ENCODE measurements at places on chromosomes 4 and X. TPM values are rescaled to one million over a fixed set of nuclear protein-coding genes. Genes with fewer than 3 reads are reported as not detected.

The PABPC4L gene
- 0.37 TPM for total RNA-seq

The TGIF2LX gene
- total RNA-seq = not detected

The TMA16 gene
- 12.7 TPM for total RNA-seq

The CHST7 gene
- 8.1 TPM for total RNA-seq

The GALNTL6 gene
- total RNA-seq = 10.2 TPM

The GAGE1 gene
- total RNA-seq = not detected

The GPRASP2 gene
- 62.5 TPM for total RNA-seq

The REPS2 gene
- 104 TPM for total RNA-seq

The HSFX4 gene
- not detected for total RNA-seq

The TMEM47 gene
- 48.4 TPM for total RNA-seq

The ARX gene
- total RNA-seq = 17.6 TPM

The KLHL4 gene
- 17.8 TPM for total RNA-seq

The CYLC1 gene
- total RNA-seq = not detected

The PAGE1 gene
- total RNA-seq = not detected

The POLN gene
- total RNA-seq = 23.7 TPM

The CXCL10 gene
- not detected for total RNA-seq

The MGARP gene
- total RNA-seq = 1.5 TPM

The FRMD7 gene
- total RNA-seq = not detected

The RNF212 gene
- total RNA-seq = 7.4 TPM

The CPLX1 gene
- total RNA-seq = 292 TPM

The USP17L29 gene
- not detected for total RNA-seq

The SERTM2 gene
- total RNA-seq = not detected

The P2RY4 gene
- total RNA-seq = 0.34 TPM

The FAM114A1 gene
- 9.5 TPM for total RNA-seq

The SSX3 gene
- total RNA-seq = not detected

The MBTPS2 gene
- 21.9 TPM for total RNA-seq

The DMP1 gene
- not detected for total RNA-seq

The TRMT44 gene
- 35.8 TPM for total RNA-seq

The MAGEA10 gene
- total RNA-seq = not detected

The BTC gene
- total RNA-seq = 1.4 TPM

The RPS6KA6 gene
- 15.2 TPM for total RNA-seq

The FAM149A gene
- total RNA-seq = 24.8 TPM

The CT45A2 gene
- not detected for total RNA-seq

The ALAS2 gene
- total RNA-seq = 1.4 TPM

The INPP4B gene
- total RNA-seq = 44.4 TPM

The TRIM2 gene
- 420 TPM for total RNA-seq

The CTAG2 gene
- total RNA-seq = 10.3 TPM

The CENPVL1 gene
- 0.44 TPM for total RNA-seq

The TLR6 gene
- 2.8 TPM for total RNA-seq

The PTCHD1 gene
- 7.9 TPM for total RNA-seq

The RADX gene
- total RNA-seq = 4.6 TPM

The SPANXC gene
- total RNA-seq = not detected

The EDA gene
- 4.0 TPM for total RNA-seq

The GPRASP1 gene
- total RNA-seq = 120 TPM

The F11 gene
- not detected for total RNA-seq

The PAGE5 gene
- total RNA-seq = not detected

The MAGEE2 gene
- total RNA-seq = 5.6 TPM

The ADGRL3 gene
- 110 TPM for total RNA-seq

The WFS1 gene
- 56.3 TPM for total RNA-seq

The BTK gene
- 2.6 TPM for total RNA-seq

The MAGEA4 gene
- not detected for total RNA-seq

The TIGD4 gene
- total RNA-seq = 2.2 TPM
